ENCODE measurements at places on chromosomes 2 and 18. TPM values are rescaled to one million over a fixed set of nuclear protein-coding genes. Genes with fewer than 3 reads are reported as not detected.

The GALNT5 gene
- total RNA-seq: 0.83 TPM

The MARCHF4 gene
- total RNA-seq: not detected

DNA sequence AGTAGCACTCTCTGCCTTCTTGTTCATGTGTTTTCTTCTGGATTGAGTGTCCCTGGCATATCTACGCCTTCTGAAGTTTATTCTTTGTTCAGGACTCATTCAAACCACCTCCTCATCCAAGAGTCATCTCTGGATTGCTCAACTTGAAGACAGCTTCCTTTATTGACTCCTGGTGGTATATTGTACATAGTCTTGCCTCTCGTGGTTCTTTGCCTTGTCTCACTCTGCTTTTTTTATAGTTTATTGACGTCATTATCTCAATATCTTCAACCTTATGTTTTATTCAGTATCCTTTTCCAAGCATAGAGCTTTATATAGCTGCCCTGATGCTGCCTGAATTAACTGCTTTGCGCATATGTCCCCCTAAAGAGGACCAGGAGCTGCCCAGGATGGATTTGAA is 161.7 kb downstream of the INSIG2 start:
- no peaks in the 10 kb centered on the region for H3K36me3 ChIP-seq
- no peaks in the 10 kb centered on the region for H3K4me1 ChIP-seq
- H3K27me3 ChIP-seq: no peaks in the 10 kb centered on the region

GRCh38 chr18:31064130-31064529 is 21.6 kb upstream of the DSC3 start:
- no peak for DNase-seq
- no peaks in the 10 kb centered on the region for H3K27me3 ChIP-seq
- no peaks in the 10 kb centered on the region for H3K4me1 ChIP-seq
- no peak overlapping the region for H3K27ac ChIP-seq
- no peaks in the 10 kb centered on the region for H3K36me3 ChIP-seq

The PDCL3 gene
- total RNA-seq: 59.6 TPM

DNA sequence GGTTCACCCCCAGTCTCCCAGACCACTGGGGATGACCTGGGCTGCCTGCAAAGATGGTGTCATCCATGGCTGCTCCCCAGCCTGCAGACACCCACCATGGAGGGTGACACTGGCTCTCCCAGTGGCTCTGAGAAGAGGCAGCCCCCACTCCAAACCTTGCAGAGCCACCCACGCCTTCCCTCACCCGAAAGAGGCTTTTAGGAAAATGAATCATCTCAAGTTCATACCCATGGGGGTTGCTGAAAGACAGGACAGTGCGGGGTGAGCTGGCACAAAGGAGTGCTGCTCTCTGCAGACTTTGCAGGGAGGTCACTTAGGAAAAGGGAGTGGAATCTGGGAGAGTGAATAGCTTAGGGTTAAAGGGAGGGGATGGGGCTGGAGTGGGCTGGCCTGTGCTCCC is 36.4 kb downstream of the MPHOSPH10 start:
- H3K36me3 ChIP-seq: no peaks in the 10 kb centered on the region
- H3K27me3 ChIP-seq: no peaks in the 10 kb centered on the region
- no peak overlapping the region for H3K4me3 ChIP-seq
- H3K4me1 ChIP-seq: no peaks in the 10 kb centered on the region
- no peak overlapping the region for H3K27ac ChIP-seq

DNA sequence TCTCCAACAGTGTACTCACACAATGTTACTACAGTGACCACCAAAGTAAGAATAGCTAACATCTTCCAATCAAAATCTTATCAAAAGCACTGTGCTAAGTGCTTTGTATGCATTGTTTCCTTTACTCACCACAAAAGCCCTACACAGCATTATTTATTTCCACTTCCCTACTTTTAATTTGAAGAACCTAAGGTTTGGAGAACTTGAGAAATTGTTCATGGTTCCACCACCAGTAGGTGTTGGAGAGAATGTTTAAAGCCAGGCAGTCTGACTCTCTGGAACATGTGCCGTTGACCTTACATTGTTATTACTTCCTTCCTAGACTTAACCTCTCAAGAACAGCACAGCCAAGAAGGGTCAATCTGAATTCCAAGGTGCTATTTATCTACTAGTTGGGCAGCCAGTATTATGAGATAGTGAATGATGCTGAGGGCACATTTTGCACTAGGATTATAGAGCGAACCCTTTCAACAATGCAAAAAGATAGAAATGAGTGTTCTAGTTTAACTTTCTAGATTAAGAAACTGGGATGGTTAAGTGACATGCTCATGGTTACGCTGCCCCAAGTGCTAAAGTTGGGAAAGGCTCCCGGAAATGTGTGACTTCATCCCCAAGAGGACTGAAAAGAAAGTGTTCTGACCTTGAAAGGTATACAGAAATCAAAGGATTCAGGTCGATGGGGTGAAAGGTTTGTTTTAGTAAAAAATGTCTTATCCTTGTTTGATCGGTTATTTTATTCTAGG is 55.2 kb upstream of the FAM136A start:
- no peak overlapping the region for H3K27ac ChIP-seq
- no peaks in the 10 kb centered on the region for H3K36me3 ChIP-seq
- no peaks in the 10 kb centered on the region for H3K4me1 ChIP-seq
- DNase-seq: no peak
- no peaks in the 10 kb centered on the region for H3K27me3 ChIP-seq
